ENCODE measurements at places on chromosomes 1 and 21. TPM values are rescaled to one million over a fixed set of nuclear protein-coding genes. Genes with fewer than 3 reads are reported as not detected.

The C1orf159 gene
- total RNA-seq = 2.5 TPM

The SFT2D2 gene
- 42.2 TPM for total RNA-seq

The LAD1 gene
- under 0.01 TPM for total RNA-seq

The PGBD5 gene
- total RNA-seq = 0.28 TPM

The TRIM67 gene
- total RNA-seq = not detected

The LIPI gene
- total RNA-seq = not detected

The WDR4 gene
- total RNA-seq = 11.3 TPM

The HSD3B2 gene
- not detected for total RNA-seq

The GPR37L1 gene
- not detected for total RNA-seq

The IGSF21 gene
- total RNA-seq = not detected

The PTAFR gene
- under 0.01 TPM for total RNA-seq

The LAMB3 gene
- 0.72 TPM for total RNA-seq

- DNase-seq = no peak
These were observed 2.3 kb upstream of the PLA2G2A start for GRCh38 chr1:19981507-19982312.

DNA sequence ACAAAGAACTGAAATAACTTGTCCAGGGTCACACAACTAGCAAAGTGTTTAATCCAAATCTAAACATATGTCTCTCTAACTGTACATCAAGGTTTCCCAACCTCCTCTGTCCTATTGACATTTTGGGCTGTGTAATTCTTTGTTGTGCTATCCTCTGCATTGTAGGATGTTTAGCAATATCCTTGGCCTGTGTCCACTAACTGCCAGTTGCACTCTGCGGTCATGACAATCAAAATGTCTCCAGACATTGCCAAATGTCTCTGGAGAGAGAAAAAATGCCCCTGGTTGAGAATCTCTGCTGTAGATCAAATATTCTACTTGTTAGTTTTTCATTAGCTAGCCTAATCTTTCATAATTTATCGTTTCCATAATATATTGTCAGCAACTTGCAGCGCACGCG lies 353.4 kb upstream of the NEGR1 start:
- no peak for DNase-seq

- DNase-seq = no peak
These were observed 11.4 kb downstream of the FLG2 start for GRCh38 chr1:152348447-152348846.

GRCh38 chr1:233245191-233245765 lies 50.2 kb downstream of the PCNX2 start:
- DNase-seq = peak; percentile 7

DNA sequence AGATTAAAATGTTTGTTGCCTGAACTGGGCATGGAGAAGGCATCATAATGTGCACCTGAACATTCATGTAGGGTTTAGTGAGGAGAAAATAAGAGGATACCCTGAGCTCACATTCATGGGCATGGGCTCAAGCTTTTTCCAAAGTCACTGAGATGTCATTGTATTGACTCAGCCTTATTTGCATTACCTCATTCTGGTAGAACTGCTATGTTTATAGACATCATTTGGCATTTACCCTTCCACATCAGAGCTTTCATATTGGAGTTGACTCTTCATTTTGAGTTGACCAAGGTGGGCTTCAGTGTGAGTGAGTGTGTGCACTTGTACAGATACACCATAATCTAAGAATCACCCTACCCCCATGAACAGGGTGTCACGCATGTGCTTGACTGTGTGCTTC lies 143.2 kb downstream of the PBX1 start:
- peak; percentile 71 for DNase-seq

GRCh38 chr1:89149229-89149628 lies 23.3 kb upstream of the GBP2 start:
- peak; percentile 43 for DNase-seq

DNA sequence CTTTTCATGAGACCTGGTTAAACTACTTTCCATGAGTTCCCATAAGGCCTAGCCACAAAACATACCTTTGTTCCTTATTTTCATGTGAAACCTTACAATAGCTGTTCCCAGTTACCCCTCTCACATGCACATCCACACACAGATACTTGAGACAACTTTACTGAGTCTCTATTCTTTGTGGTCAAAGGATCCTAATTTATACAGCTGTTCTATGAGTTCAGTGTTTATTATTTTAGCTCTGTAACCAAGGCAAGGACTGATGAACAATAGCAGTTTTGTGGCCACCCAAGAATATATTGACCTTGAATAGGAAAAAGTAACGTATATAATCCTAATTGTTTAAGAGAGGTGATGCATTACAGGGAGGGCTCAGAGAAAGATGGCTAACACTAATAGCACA lies 160.5 kb upstream of the CACYBP start:
- DNase-seq = peak; percentile 26

- DNase-seq = peak; percentile 90
These were observed 26.7 kb downstream of the MIER1 start for GRCh38 chr1:66951513-66951912.

DNA sequence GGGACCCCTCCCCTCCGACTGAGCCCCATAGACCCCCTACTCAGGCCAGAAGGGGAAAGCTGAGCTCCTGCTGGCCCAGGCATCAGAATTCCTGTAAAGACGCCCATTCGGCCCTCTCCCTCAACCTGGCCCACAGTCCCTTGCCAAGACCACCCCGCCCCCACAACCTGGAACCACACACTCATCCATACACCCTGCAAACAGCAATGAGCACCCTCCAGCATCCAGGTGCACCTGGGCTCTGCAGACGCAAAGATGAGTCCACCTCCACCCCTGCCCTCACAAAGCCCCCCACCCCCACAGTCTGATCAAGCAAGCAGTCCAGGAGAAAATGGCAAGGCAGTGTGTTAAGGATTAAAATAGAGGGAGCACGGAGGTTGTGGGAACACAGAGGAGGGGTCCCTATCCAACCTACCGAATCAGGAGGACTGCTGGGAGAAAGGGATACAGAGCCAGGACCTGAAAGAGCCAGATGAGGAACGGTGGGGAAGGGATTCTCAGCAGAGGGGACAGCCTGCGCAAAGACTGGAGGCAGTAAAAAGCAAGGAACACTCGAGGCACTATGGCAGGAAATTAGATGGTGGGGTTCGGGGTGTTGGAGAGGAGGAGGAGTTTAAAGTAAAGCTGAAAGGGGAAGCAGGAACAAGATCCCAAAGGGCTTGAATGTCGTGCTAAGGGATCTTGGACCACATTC lies 67.3 kb upstream of the LAPTM5 start:
- no peak for DNase-seq

- no peak for DNase-seq
These were observed 82.1 kb downstream of the PTPN14 start for GRCh38 chr1:214469290-214469689.

GRCh38 chr1:229209816-229210215 lies 61.1 kb upstream of the RAB4A start:
- DNase-seq = peak; percentile 96

- DNase-seq = no peak
These were observed 2.0 kb upstream of the UTP25 start for GRCh38 chr1:209825591-209826434.

DNA sequence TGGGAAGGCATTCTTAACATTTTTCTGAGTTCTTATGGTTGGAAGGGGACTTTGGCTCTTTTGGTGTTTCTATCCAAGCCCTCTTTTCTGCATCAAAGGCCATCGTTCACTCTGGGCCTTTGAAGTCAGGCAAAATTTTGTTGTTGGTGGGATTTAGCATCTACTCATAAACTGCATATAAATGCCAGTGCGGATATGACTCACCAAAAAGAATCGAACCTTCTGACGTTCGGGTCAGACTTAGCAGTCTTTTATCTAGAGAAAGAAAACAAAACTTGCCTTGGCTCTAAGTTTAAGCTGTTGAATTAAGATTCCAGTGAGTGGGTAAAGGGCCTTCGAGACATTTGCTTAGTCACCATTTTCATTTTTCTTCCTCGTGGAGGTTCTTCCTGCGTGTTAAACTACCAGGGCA lies 51.4 kb downstream of the EVA1C start:
- peak; percentile 94 for DNase-seq

DNA sequence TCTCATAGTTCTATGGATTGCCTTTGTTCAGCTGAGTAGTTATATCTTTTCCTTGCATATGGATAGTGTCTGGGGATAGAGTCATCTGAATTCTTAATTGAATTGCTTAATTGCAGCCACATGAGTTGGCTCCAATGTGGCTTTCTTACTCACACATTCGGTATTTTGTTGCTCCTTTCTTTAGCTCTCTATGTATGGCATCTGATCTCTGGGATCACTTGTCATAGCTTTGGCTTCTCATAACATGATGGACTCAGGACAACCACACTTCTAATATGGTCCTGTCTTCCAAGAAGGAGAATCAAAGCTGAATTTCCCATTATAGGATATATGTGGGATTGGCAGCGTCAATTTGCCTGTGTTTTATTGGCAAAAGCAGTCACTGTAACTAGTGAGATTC lies 716.2 kb downstream of the NCAM2 start:
- DNase-seq = peak; percentile 82

DNA sequence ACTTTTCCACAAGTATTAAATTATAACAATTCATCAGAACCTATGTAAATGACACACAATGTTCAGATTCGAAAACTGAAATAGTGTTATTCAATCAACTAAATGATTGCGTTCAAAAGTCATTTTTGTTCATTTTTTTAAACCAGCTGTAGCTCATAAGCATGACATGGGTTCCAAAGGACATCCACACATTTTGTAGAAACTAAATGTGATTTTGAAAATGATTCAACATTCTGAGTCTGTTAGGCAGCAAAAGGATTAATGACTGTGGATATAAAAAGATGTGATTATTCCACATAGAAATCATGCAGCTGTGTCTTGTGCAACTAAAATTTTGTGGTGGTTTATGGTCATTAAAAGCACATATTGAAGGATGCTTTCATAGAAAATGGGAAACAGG lies 204.5 kb downstream of the BRINP3 start:
- DNase-seq = no peak

DNA sequence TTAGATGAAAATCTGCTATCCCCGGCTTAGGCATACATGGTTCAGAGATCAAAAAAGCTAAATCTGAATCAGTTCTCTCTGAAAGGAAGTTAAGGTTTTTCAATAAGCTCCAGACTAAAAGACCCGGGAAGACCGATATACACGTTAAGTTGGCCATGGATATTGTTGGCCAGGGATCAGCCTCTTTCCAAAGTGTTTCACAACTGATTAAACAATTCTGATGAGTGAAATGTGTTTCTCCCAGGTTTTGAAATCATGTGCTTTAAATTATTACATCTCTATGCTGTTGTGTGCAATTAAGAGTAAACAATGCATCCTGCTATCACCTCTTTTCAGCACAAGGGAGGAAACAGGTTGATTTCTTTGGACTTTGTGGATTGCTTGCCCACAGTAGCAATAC lies 23.7 kb upstream of the GNG12 start:
- DNase-seq = no peak

- no peak for DNase-seq
These were observed 11.6 kb upstream of the GJA9 start for GRCh38 chr1:38892976-38893375.

GRCh38 chr1:119160409-119160808 lies 20.0 kb upstream of the WARS2 start:
- peak; percentile 10 for DNase-seq

DNA sequence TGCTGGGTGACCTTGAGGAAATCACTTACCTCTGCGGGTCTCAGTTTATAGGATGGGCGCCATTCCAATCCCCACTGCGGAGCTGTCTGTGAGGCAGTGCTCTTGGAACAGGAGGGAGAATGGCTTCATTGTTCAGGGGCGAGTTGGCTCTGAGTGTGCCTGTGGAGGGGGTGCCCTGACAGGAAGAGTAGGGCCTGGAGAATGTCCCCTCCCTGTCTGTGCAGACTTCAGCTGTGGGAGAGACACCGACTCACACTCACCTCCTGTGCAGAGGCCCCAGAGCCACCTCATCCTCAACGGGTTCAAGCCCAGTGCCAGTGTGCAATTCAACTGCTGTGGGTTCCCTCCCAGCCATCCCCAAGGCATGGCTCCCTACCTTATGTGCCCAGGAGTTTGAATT lies 17.1 kb downstream of the ADORA1 start:
- peak; percentile 48 for DNase-seq

DNA sequence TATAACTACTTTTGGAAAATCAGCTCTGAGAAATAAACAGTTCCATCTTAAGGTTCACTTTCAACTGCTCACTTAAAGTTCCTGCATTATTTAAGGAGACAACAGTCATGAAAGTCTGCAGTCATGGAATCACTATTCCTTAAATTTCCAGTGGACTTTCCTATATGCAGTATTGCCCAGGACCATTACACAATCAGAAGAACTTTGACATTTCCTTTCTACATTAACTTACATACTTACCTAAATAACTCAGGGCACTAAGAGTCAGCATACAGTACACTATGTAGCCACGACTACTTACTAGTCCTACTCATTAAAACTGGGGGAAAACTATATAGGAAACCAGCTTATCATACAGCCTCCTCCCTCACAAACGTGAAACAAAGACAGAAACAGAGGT lies 220.1 kb downstream of the SLC45A1 start:
- DNase-seq = no peak

GRCh38 chr1:42940851-42941639 lies 17.6 kb downstream of the SLC2A1 start:
- DNase-seq = peak; percentile 99

DNA sequence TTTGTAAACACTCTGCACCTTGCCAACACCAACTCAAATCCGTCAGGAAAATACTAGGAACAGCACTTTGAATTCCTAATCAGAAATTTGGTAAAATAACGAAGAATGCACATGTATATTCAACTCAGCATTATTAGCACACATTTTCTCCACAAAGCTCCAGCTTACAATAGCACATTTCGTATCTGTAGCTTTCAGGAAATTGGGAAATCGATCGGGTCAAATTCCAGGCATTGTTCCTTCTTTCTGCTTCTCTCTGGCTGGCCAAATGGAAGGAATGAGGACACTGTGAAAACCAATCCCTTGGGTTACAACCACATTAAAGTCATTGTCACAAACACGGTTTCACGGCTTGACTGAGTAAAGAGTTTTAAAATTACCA lies 58.6 kb downstream of the NPHP4 start:
- peak; percentile 21 for DNase-seq

Data from IMR-90 (cell line).